ENCODE measurements at places on chromosomes 3 and 15.

DNA sequence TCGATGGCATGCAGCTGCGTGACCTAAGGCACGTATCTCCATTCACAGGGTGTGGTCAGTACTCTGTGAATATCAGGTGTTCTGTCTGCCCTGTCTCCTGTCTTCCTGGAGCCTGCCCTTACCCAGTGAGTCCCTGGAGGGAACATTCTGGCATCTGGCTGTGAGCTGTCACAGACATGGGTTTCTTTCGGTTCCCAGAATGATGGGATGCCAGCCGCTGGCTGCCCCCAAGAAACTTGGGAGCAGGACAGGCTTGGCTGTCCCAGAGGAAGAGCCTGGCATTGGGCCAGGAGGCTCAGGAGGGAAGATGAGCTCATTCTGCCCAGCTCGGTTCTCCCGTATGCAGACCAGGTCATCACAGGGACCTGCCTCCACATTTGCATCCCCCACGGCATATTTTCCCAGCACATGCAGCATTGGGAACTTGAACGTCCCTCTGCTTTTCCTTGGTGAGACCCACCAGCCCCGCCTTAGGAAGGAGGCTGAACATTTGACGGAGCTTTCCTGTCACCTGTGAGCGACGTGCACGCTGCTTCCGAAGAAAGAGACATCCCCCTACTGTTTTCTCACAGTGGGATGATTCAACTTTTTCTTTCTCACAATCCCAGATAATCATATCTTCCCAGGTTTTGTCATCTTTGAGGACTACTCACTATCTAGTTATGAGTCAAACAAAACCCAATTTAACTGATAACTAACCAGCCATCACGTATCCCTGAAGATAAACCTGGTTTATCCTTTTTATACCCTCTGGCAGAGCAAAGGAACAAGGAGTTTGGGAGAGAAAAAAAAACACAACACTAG lies 22.0 kb upstream of the PGPEP1L start:
- DNase-seq, result no peak

DNA sequence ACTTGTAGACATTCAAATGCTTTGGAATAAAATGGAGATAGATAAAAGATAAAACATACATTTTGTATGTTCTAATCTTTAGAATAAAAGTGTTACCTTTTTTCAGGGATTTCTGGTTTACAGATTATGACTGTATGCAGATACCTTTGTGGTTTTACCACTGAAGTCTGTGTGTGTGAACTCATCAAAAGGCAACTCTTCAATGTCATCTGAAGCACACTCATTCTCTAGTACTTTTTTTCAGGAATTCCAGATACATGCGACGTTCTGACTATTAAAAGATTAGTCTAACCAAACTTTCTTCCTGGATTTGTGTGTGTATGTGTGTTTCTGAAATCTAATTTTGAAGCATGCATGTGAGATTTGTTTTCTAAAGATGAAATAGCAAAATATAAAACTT lies 188.6 kb downstream of the NLGN1 start:
- no peak for DNase-seq

DNA sequence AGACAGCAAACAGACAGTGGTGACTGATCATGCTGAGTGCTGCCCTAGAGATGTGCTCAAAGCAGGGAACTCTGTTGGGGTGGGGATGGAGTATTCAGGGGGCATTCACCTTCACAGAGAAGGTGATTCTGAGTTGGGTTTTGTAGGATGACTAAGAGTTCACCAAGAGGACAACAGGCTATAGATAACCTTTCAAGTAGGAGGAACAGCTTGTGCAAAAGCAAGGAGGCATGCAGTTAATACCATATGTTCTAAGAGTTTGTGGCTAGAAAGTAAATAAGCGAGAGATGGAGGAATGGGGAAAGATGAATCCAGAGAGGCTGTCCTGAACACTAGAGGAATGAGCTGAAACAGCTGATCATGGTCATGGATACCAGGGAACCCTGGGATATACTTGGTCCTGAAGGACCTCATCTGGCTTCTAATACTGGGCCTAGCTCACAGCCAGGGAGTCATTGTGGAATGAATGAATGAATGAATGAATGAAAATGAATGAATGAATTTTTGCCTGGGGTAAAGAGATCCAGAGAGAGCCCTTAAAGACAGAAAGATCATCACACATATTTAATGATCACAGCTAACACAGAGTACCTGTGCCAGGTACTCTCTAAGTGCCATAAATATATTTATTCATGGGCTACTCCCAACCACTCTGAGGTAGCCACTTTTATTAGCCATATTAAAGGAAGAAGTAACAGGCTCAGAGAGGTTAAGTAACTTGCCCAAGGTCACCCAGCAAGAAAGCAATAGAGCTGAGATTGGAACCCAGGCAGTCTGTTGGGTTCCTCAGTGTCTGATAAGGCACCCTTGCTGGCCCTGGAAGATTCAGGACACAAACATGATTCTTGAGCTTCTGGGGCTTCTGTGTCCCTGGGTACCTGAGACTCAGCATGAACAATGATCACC lies 22.0 kb downstream of the SMAD6 start:
- DNase-seq, result no peak

DNA sequence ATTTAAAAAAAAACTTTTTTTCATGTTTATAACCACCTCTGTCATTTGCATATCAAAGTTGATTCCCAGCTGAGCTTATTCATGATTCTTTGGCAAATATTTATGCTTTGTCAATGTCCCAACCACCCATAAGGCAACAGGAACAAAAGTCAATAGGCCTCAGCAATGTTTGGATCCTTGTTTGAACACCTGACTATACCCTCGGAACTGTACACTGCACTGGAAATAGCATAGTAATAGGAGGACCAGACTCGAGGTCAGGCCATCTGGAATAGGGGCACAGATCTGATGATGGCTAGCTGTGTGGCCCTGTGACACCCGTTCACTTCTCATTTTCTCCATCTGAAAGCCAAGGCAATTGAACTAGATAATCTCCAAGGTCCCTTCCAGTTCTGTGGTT lies 301.7 kb upstream of the ATP11B start:
- no peak for DNase-seq

DNA sequence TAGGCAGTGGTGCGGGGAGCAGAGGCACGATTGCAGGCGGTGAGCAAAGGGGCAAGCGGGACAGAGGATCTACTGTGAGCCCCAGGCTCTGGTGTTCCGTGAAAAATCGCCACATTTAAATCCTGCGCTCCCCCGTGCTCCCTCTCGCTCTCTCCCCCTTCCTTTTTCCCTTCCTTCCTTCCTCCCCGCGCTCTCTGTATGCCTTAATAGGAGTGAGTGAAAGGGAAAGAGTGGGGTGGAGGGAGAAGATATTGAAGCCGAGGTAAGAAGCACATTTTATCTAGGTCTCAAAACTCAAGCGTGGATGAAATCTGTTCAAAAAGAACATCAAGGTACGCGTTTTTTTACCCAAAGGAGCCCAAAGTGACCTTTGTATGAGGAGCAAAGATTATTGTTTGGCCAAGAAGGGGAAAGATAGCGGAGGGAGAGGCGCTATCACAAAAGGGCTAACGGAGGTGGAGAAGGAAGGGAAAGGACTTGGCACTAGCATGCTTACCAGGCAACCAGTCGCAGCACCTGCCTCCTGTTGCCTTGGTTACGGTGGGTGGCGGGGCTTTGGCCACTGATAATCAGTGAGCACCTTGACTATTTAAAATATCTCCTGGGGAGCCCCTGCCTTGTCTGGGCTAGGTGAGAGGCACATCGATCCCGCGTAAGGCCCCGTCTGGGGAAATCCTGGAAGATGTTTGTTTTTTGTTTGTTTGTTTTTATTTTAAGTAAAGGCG lies 14.9 kb upstream of the AEN start:
- no peak for DNase-seq

GRCh38 chr3:70110066-70110465 lies 110.5 kb downstream of the SAMMSON start:
- DNase-seq, result no peak

GRCh38 chr3:186095561-186096081 lies 13.3 kb downstream of the ETV5 start:
- no peak for DNase-seq

- no peak for DNase-seq
Measured at GRCh38 chr3:129379582-129380358, 48.7 kb downstream of the EFCAB12 start.

DNA sequence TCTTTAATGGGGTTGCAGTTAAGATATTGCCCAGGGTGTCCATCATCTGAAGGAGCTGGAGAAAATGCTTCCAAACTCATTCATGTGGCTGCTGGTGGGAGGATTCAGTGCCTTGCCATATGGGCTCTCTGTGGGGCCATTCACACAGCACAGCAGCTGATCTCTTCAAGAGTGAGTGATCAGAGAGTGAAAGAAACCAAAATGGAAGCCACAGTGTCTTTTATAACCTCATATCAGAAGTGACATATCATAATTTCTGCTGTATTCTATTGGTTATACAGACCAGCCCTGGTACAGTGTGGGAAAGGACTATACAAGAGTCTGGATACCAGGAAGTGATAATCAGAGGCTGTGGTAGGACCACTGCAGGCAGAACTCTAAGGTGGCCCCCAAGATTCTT lies 33.6 kb downstream of the HHLA2 start:
- no peak for DNase-seq

DNA sequence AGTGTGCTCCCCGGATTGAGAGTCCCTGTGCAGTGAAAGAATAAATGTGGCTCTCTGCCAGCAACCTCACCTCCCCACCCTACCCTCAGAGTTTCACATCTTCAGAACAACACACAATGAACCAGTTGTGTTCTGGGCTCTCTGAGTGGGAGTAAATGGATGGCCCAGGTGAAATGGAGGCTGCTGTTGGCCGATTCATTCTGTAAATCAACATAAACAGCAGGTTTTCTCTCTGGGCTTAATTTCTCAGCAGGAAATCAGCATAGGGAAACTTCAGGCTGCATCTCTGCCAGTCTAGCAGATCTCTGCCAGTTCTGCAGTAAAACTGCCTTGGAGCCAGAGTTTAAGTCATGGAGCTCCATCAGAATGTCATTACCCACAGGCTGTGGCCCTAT lies 54.6 kb upstream of the FURIN start:
- DNase-seq, result peak; percentile 26

DNA sequence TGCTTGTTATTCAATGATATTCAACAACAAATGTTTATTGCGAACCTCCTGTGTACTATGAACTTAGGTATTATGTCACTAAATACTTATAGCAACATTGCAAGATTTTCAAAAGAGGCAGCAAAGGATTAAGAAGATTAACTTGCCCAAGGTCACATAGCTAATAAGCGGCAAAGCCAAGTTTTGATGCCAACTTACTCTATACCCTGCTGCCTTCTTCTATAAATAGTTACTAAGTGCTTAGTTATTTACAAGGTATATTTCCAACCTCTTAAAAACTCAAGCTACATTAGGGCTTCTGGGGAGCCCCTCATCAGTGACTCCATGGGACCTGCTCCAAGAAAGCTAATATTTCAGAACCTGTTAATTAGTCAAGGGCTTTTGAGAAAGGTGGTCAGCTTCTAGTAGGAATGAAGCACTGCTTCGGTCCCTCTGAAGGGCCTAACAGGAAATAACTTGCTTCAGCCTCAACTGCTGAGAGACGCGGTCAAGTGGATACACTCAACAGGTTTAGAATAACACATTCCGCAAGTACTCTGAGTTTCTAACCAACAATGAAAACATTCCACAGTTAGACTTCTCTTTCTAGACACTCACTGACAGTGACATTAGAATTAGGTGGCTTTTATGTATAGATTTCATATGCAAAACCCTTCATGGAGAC lies 125.5 kb downstream of the DGKG start:
- no peak for DNase-seq

DNA sequence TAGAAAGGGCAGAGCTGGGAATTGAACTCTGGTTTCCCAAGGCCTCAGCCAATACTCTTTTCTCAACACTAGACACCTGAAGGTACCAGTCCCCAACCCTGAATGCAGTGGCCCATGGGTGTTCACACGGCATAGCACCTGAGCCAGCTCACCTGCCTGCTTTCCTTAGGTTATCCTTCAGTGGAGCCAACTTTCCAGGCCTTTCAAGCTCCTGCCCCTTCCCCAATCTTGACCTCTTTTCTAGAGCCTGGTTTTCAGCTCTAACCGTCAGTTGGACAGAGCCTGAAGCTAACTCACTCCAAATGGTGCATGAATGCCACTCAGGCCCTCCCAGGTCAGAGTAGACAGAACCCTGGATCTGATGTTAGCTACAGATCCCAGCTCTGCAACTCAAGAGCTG lies 66.1 kb upstream of the ITGA11 start:
- peak; percentile 63 for DNase-seq

DNA sequence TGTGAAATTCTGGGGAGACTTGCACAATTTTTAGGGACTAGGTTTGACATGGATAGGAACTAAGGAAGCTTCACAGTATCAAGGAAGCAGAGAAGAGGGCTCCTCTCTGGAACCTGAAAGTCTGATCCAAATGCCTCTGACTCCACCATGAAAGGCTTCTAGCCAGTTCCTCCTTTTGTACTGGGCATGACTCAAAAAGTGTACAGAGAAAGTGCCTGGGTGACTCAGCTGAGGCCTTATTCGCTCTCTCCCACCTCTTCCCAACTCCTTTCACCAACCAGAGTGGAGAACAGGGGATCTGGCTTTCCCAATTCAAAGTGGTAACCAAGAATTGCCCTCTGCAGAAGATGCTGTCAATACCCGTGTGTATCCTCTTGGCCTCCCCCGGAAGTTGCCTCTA lies 342.9 kb upstream of the PROK2 start:
- DNase-seq, result no peak

DNA sequence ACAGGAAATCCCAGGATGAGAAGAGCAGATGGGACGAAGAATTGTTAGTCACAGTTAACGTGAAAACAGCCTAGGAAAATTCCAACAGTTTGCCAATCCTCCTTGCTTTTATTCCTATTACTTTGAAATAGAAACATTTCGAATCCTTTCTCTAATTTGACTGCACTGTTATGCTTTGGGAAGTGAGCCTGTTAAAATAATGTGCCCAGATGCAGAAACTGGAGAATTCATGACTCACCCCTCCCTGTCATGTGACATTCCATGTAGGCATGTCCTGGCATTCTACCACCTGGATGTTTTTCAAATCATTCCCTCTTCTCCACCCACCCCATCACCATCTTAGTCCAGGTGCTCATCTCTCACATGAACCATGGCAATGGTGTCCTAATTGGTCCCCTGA lies 107.3 kb downstream of the MINAR1 start:
- DNase-seq, result no peak

DNA sequence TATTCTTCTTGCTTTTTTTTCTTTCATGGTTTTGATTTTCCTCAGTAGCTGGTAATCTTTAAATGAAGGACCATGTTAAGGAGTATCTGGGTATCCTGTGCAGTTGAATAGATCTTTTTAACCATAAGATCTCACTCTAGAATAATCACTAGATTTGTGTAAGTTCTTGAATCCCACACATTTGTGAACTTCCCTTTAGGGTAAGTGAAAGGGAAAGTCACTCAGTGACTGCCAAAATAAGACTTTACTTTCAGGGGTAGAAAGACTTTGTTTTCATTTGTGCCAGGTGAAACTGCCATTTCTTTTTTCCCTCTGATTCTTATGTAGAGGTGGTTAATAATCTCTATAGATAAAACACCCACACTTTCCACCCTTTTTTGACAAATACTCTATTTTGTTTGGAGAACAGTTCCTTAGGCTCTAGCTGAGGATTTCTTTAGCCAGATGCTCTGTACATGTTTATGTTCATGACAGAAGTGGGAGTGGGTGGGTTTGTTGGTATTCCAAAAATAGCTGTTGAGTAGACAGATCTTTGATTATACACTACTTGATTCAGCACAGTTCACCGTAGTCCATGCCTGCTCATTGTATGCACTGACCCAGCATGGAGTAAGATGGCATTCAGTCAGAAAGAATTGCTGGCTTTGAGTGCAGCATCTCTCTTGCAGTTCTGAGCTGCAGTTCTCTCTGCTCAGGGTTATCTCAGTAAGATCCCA lies 28.5 kb downstream of the LRRC49 start:
- DNase-seq, result no peak

Data from lower leg skin (tissue), 4 donors.